ENCODE measurements at places on chromosomes 3 and 15.

GRCh38 chr3:43477600-43477999 lies 144.2 kb downstream of the ANO10 start:
- no peak for DNase-seq

DNA sequence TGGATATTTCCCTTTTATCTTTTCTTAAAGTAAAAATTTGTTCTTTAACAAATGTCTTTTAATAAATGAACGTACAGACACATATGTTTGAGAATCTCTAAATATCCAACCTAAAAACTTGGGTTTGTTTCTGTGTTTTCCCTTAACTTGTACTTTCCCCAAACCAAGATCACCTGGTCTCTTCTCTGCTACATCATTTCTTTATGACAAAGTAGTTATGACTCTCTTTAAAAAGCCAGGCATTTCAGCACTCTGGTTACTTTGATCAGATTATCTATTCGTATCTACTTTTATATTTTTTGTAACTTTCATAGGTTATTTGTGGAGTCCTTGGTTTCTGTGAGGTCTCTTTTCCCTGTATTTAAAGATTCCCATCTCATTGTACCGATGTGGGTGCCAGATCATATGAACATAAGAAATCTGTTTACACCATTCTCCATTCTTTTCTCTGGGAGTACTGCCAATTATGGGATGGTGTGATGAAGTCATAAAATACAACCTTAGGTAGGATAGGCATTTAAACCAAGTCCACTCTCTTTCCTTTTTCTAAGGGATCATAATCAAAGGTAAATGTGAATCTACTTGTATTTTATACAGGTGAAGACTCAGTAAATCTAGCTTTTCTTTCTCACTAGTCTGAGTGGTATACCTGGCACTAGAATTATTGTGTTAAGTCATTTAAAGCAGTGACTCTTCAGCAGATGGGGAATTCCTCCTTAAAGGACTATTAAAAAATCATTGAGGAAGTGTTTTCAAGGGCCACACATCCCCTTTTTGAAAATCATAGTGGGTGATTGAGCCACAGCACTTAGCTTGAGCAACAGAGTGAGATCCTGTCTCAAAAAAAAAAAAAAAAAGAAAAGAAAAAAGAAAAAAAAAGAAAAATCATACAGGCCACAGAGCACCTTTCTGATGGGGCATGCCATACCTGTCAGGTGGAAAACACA lies 12.4 kb upstream of the NFKBIZ start:
- no peak for DNase-seq

DNA sequence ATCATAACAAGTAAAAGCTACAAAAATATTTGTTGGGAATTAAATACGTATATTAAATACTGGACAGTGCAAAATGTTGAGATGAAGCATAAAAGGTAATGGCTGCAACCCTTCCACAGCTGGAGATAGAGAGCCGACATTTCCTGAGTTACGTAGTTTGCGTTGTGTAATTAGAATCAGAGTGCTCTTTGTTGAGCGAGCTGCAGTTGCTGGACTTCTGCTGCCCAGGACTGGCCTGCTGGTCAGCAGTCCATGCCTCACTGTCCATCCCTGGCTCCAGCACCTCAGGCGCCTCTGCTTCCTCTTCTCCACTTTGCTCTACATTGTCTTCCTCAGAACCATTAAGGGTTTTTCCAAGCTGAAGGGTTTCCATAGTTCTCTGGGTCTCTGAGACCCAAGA lies 28.4 kb upstream of the SHC4 start:
- no peak for DNase-seq

DNA sequence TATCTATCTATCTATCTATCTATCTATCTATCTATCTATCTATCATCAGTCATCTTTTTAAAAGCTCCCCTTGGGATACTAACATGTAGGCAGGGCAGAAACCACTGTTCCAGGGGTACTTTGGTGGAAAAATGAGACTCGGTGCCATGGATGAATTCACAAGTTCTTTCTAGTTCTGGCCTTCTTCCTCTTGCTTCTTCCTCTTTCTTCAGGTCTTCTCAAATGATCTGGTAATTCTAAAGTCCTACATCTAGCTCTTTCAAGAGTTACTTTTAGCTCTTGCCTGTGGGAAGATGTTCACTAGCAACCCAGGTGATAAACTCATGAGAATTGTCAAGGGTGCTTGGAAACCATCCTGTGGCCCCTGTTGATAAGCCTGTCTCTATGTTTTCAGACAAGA lies 168.5 kb upstream of the TBC1D5 start:
- no peak for DNase-seq

- DNase-seq = peak; percentile 24
Observed at GRCh38 chr3:149879872-149880271, 66.9 kb downstream of the RNF13 start.

DNA sequence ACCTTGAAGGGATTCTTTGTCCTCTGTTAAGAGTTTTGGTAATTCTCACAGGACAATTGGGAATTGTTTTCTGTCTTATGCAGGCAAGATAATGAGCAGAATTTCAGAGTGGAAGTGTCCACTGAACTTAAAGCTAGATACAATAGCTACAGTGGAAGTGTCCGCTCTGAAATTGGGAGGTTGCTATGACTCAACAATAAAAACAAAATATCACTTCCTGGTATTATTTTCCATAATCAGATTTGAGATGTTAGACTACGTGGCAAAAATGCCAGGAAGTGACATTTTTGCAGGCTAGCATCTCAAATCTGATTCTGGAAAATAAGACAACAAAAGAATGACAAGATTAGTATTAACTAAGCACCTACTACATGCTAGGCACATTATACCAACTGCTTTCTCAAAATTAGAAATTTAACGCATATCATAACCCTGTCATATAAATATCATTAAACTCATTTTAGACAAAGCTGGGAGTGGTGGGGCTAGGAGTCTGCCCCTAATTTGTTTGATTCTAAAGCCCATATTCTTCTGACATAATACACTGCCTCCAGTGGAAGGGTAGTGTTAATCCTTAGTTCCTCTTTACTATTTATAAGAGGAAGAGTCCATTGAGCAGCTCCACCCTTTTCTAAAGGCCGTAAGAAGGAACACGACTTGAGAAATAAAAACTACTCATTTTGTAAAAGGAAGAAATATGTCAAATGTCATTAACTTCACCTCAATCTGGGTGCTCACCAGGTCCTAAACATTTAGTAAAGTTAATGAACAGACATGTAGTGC lies 266.9 kb upstream of the STT3B start:
- no peak for DNase-seq

DNA sequence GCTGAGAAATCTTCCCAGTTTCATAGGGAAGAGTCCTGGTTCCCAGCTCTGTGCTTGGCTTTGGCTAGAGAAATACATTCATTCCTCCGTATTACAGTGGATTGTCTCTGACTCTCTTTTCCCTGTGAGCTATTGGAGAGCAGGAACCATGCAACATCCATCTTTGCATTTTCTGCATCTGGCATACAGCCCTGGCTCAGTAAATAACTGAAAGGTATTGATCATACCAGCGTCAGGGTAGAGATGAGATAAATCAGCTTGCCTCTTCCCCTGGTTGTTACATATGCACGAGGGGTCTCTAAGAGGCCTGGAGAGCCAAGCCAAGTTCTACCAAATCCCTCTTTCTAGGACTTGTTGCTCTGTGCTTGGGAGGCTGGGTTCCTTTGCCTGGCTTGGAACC lies 35.2 kb downstream of the FOXB1 start:
- DNase-seq = no peak

DNA sequence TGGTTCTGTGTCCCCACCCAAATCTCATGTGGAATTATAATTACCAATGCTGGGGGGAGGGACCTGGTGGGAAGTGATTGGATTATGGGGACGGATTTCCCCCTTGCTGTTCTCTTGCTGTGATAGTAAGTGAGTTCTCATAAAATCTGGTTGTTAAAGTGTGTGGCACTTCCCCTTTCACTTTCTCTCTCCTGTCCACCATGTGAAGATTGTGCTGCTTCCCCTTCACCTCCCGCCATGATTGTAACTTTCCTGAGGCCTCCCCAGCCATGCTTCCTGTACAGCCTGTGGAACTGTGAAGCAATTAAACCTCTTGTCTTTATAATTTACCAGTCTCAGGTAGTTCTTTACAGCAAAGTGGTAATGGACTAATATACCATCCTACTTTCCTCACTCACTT lies 289.6 kb downstream of the EFHB start:
- no peak for DNase-seq

- no peak for DNase-seq
Observed at GRCh38 chr3:189680723-189681122, 49.5 kb downstream of the TP63 start.

DNA sequence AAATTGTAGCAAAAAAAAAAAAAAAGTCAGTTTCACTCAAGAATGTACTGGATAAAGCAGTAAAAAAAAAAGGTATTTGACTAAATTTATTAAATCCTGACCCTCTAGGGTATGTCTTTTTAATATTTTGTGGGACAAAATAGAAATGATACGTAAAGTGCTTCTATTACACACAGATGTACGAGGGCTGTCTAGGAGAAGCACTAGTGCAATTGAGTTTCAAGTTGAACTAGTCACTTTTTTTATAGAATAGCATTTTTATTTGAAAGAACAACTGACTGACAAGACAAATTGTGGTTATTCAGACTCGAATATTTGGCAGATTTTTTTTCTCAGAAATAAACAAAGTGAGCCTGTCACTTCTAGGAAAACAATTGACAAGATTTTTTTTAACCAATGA lies 49.0 kb downstream of the CCDC54 start:
- DNase-seq = no peak

GRCh38 chr15:40511472-40512133 lies 40.8 kb downstream of the CHST14 start:
- DNase-seq = peak; percentile 85

DNA sequence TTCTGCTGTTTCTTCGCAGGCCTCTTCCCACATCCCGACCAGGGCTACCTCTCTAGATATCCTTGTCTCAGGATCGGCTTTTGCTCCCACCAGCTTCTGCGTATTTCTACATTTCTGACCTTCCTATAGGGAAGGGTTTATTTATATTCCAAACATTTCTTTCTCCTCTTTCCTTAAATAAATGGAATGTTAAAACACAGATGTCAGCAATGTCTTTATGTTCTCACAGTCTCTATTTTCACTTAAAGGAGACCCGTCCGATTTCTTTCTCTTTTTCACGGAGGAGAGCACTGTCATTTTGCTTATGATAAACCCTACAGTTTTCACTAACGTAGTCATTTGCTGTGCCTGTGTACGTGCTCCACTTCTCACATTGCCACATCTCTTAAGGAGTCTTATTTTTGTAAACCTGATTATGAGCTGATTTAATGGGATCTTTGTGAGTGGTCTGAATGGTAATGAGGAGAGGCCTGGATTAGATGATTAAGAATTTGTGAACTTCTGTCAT lies 630 bp downstream of the KIF15 start:
- no peak for DNase-seq

DNA sequence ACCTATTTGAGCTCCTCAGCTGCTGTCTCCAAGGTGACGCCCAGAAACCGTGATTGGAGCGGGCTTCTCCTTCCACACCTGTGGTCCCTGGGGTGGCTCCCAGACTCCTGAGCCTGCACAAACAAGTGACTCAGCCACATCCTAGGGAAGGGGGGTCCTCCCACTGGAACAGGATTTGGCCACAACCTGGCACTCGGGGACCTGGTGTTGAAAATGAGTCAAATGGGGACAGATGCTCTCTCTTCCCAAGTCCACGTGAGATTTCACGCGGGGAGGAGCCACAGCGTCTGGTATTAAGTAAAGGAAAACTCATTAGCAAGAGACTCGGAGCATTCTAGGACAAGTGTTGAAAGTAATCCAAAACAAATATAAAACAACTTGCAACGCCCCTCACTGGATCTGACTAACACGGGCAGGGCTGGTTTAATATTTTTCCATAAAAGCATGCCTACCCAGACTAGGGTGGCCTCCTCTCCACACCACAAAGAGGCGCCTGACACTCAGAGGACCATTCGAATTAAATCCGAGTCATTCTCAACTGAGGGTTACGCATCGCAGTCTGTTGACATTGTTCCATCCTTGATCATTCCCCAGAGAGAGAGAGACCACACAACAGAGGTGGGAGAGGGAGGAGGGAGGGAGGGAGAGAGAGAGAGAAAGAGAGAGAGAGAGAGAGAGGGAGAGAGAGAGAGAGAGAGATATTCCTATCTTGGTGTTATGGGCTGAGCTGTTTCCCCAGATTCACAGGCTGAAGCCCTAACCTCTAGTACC lies 74.4 kb downstream of the MGLL start:
- DNase-seq = no peak

- no peak for DNase-seq
Observed at GRCh38 chr3:44561076-44561475, 6.1 kb downstream of the ZKSCAN7 start.

DNA sequence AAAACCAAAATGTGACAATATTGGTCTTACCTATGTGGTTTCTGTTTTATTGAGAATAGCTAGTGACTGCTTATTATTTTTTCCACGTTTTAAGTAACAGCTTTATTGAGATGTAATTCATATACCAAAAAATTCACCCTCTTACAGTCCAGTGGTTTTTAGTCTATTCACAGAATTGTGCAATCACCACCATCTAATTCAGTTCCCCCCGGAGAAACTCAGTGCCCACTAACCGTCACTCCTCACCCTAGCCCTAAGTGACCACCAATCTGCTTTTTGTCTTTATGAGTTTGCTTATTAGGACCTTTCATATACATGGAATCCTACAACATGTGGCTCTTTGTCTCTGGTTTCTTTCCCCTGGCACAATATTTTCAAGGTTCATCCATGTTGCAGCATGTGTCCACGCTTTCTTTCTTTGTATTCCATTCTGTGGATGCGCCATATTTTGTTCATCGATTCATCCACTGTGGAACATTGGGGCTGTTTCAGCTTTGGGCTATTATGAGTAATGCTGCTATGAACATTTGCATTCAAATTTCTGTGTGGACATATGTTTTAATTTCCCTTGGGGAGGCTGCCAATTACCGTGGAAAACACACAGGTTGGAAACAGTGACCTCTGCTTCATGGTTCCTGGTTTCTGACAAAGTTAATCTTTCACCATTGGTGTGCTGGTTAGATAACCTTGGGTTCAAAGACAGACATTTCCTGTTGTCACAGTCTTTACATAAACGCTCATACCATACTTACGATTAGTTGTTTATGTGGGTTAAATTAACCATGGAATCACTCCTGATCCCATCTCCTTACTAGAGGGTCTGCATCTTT lies 3.2 kb upstream of the BCL2L10 start:
- no peak for DNase-seq

DNA sequence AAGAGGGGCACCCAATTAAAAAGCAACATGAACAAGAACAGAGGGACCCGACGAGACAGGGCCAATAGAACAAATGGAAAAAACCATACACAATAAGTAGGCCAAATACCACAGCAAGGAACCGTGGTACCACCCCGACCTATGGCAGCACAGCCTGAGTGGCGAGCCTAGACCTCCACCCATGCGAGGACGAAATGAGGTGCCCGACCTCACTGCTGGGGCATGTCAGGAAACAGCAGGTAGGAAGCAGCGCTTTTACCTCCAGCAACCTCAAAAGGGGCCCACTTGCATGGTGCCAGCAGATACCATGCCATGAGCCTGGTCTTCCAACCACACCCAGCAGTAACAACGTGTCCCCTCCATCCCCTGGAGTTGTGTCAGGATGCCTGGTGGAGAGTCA lies 77.9 kb downstream of the PCSK6 start:
- no peak for DNase-seq
